ENCODE measurements at places on chromosomes 4 and X. TPM values are rescaled to one million over a fixed set of nuclear protein-coding genes. Genes with fewer than 3 reads are reported as not detected.

DNA sequence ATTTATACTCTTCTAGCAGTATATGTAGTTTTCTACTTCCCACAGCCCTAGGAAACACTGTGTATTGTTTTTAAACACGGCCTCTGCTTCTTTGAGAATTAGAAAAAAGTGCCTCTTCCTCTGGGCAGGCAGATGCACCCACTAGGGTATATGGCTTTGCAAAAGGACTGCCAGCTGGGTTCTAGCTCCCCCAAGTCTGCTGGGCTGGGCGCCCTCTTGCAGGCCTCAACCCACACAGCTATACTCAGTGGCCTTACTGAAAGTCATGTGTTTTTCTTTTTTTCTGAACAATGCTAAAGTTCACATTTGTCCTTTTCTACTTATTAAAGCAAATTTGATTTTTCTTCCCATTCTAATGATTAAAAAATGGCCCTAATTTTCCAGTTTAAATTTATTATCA is 35.5 kb upstream of the BMPR1B start:
- no peak overlapping the region for H3K27ac ChIP-seq
- H3K27me3 ChIP-seq, result no peaks in the 10 kb centered on the region
- DNase-seq, result no peak
- no peaks in the 10 kb centered on the region for H3K4me1 ChIP-seq

PORCN gene
- 14.1 TPM for total RNA-seq

- no peak for DNase-seq
- no peak overlapping the region for H3K4me3 ChIP-seq
- H3K27me3 ChIP-seq, result no peaks in the 10 kb centered on the region
These were observed 111.7 kb downstream of the CHRNA9 start for GRCh38 chr4:40446839-40447238.

ITM2A gene
- total RNA-seq, result not detected

TMEM156 gene
- 29.3 TPM for total RNA-seq

DNA sequence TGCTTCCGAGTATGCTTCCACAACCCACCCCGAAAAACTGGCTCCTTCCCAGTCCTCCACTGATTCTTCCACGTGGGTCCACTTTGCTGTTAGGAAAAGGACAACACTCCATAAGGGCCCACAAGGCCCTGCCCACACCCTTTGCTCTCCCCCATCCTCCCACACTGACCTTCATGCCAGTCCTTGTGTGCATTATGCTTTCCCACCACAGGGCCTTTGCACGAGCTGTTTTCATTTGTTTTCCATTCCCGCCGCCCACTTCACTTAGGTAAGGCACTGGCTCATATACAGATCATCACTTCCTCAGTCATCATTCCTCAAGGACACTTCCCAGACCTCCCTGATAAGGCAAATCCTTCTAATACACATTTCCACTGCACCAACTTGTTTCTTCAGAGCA is 16.8 kb upstream of the SEL1L3 start:
- H3K4me3 ChIP-seq, result no peak overlapping the region
- H3K27ac ChIP-seq, result no peak overlapping the region
- H3K27me3 ChIP-seq, result no peaks in the 10 kb centered on the region

IBSP gene
- total RNA-seq, result not detected

GRCh38 chr4:28227764-28228163 is 1367.1 kb downstream of the STIM2 start:
- no peak overlapping the region for H3K27ac ChIP-seq
- no peak overlapping the region for H3K4me3 ChIP-seq
- no peaks in the 10 kb centered on the region for H3K36me3 ChIP-seq

SHROOM2 gene
- 0.17 TPM for total RNA-seq

DNA sequence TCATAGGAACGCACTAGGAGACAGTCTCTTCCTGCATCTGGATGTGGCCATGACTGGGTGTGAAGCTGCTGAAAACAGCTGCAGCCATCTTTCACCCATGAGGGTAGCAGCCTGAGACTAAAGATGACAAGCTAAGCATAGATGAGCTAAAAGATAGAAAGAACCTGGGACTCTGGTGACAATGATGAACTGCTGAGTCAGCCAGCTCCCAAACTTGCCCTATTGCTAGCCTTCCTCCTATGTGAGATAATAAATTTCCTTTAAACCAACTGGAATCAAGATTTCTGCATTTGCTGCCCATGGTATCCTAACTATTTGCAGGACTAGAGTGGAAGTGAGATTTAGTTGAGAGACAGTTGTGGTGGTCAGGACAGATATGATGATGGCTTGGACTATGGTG is 21.0 kb upstream of the PI4K2B start:
- no peaks in the 10 kb centered on the region for H3K4me1 ChIP-seq
- no peak overlapping the region for H3K4me3 ChIP-seq
- no peak for DNase-seq
- no peaks in the 10 kb centered on the region for H3K27me3 ChIP-seq

GRCh38 chr4:107711831-107712230 is 8.2 kb downstream of the PAPSS1 start:
- no peak for DNase-seq
- no peak overlapping the region for H3K4me3 ChIP-seq
- H3K36me3 ChIP-seq, result no peaks in the 10 kb centered on the region
- no peaks in the 10 kb centered on the region for H3K27me3 ChIP-seq
- H3K4me1 ChIP-seq, result peaks cover 10% of the 10 kb centered on the region

DNA sequence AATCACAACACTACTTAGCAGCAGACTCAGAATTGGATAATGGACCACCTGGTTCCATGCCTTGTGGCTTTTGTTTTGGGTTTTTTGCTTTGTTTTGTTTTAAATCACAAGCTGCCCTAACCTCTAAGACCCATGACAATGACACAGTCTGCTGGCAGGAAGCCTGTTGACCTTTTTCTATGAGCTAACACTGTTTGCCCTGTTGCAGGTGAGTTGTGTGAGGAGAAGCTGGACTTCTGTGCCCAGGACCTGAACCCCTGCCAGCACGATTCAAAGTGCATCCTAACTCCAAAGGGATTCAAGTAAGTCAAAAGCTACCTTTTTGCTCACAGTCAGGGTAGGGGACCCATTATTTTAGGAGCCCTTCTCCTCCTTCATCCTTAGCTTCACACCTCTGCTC is 110.8 kb upstream of the PACRGL start:
- H3K4me1 ChIP-seq, result no peaks in the 10 kb centered on the region
- no peak overlapping the region for H3K27ac ChIP-seq
- no peak overlapping the region for H3K4me3 ChIP-seq

DNA sequence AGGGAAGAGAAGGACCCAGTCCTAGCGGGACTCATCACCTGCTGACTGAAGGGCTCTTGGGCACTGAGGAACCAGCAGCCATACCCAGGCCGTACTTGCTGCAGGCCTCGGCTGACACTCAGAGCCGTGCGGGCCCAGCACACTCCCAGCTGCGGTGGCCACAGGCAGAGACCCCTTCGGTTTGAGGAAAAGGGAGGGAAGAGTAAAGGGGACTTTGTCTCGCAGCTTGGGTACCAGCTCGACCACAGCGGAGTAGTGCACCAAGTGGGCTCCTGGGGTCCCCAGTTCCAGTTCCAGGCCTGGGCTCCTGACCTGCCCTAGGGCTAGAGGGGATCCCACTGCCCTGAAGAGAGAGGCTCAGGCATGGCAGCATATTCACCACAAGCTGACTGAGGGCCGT is 17.9 kb upstream of the OPN1LW start:
- H3K36me3 ChIP-seq, result no peaks in the 10 kb centered on the region
- DNase-seq, result no peak
- no peak overlapping the region for H3K27ac ChIP-seq
- H3K27me3 ChIP-seq, result no peaks in the 10 kb centered on the region

FHIP1A gene
- total RNA-seq, result 33.7 TPM

GRCh38 chrX:151896734-151897474 is 15.8 kb upstream of the MAGEA4 start:
- no peak overlapping the region for H3K4me3 ChIP-seq
- no peak for DNase-seq
- H3K27ac ChIP-seq, result peak overlapping the region; percentile 47
- H3K36me3 ChIP-seq, result no peaks in the 10 kb centered on the region

GRCh38 chr4:159293811-159294515 is 191.1 kb downstream of the RAPGEF2 start:
- H3K4me1 ChIP-seq, result peaks cover 24% of the 10 kb centered on the region
- H3K36me3 ChIP-seq, result no peaks in the 10 kb centered on the region
- H3K27ac ChIP-seq, result no peak overlapping the region
- no peak overlapping the region for H3K4me3 ChIP-seq
- DNase-seq, result no peak

SYN1 gene
- total RNA-seq, result not detected

All from PC-9 (cell line).